Stimulated activated CD4-positive, alpha-beta T cell treated with anti-CD3 and anti-CD28 coated beads, TNF-alpha, amount 100 ng/mL, for 1 hour (primary cell): ENCODE measurements at places on chromosomes 4 and X.

DNA sequence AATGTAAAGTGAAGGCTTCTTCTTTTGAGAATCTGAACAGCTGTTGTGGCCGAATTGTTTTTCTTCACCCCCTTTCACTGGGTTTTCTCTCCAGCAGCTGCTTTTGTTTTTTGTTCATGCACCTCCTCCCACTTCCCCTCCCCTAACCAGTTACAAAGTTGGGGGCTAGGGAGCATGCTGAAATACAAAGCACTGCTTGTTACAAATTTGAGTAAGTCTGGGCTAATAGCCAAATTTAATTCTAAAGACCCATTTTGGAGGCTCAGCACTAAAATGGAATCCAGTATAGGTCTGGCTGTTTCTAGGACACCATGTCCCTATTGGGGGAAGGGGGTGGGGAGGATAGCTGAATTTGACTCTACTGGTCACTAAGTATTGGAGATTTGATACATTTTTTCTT, 89.2 kb upstream of the GPM6B start:
- DNase-seq: no peak

- DNase-seq: no peak
Measured at GRCh38 chrX:57528670-57529255, 63.0 kb upstream of the ZXDB start.

- DNase-seq: no peak
Measured at GRCh38 chr4:92304121-92304520, 355 bp downstream of the GRID2 start.

GRCh38 chr4:114137984-114138383, 158.5 kb upstream of the ARSJ start:
- no peak for DNase-seq

DNA sequence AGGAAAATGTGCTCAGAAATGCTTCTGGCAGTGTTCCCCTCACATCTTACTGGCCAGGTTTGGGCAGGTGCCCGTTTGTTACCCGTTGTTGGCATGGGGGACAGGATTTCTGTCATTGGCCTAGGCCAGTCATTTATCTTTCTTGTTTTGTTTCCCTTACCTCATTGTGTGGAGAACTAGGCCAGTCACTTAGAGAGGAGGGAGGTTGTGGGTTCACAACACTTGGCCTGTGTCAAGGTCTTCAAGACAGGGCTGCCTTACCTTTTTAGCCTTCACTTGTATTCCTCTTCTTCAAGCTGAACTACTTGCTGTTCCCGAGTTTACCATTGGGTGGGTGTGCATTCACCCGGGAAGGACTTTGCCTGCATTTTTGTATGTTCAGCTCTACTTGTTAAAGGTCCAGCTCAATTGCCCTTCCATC, 17.7 kb downstream of the SNX25 start:
- DNase-seq: no peak

- DNase-seq: no peak
Measured at GRCh38 chr4:16264798-16265197, 38.5 kb upstream of the TAPT1 start.

DNA sequence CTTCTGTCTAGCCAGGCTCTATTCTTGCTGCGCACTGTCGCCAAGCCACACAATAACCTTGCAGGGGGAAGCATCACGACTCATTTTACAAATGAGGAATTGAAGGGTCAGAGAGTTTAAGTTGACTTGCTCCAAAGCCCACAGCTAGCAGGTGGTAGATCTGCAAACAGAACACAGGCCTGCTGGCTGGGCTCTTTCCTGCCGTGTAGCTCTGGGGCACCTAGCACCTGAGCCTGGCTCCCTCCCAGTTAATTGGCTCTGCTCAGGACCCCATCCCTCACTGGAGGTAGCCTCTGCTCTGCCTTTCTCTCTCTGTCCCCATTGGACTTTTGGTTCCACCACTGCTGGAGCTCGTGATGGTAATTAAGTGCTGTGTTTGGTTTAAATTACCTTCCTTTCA, 98.5 kb downstream of the NSUN7 start:
- DNase-seq: no peak

DNA sequence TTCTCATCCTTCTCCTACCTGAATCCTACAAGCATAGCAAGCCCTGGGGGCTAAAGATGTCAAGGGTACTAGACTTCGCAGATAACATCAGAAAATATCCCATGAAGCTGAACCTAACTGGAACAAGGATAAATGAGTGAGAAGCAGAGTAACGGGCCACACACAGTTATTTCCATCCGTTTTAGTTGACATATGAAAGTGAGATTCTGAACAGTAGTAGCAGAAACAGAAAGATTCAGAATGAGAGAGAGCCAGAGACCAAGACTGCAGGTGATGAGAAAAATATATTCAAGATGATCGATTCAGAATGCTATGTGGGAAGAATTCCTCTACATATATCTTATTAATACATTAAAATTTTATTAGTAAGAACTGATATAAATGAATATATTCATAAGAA, 165.1 kb downstream of the TSPAN5 start:
- no peak for DNase-seq

DNA sequence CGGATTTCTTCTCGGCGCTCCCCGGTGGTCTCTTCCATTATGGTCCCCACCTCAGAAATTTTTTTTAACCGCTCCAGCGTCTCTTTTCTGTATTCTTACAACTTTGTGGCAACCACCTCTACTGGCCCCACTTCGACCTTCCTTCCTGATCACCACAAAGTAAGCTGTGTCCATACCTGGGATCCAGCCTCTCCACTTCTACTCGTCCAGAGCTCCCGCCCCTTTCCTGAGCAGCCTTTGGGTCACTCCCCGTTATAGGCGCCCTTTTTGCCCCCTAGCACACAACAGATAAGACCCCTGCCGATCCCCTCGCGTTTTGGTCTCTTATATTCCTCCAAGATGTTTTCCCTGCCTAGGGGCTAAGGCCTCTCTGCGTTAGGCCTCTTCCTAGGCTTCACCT, 557 bp downstream of the PIGG start:
- DNase-seq: no peak

GRCh38 chrX:129823522-129823921, 20.2 kb downstream of the ZDHHC9 start:
- DNase-seq: no peak

DNA sequence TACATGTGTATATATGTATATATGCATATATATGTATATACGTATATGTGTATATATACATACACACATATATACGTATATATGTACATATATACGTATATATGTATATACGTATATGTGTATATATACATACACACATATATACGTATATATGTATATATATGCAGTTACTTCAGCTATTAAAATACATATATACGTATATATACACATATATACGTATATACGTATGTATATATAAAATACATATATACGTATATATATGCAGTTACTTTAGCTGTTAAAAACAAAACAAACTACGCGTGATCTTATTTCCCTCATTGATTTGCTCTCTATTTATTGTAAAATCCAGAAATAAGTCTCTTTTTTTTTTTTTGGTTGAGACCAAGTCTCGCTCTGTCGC, 13.9 kb downstream of the TXK start:
- DNase-seq: no peak

- DNase-seq: no peak
Measured at GRCh38 chr4:77145842-77146185, 11.2 kb upstream of the CCNG2 start.

DNA sequence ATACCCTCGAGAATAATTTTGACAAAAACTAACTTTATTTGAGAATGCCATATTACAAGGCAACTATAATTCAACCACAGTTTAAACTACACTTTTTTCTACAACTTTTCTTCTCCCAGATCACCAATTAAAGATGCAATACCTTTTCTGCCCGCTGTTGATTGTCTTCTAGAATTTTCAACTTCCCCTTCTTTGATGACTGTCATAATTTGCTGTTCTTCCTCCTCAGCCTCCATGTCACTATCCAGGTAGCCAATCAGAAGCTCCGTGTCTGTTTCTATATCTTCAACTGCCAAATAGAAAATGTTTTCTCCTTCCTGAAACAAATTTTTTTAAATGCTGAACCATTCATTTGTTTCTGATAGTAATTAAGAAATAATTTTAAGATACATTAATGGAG, 101.5 kb downstream of the PRDM5 start:
- DNase-seq: no peak

DNA sequence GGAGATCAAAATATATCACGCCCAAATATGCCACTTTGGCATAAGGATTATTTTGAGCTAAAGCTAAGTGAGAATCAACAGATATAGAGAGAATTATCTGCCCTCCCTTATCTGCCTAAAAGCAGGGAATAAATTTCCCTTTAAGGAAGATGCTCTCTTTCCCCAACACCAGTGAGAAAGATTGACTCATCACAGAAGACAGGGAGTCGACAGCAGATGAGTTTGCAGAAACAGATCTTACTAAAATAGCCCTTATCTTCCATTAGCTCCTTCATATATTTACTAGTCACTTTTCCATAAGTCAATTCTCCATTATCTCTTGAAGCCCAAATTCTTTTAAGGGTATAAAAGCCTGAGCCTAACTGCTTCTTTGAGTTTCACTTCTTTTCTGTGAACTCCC, 156.6 kb downstream of the CAMK2D start:
- DNase-seq: no peak

DNA sequence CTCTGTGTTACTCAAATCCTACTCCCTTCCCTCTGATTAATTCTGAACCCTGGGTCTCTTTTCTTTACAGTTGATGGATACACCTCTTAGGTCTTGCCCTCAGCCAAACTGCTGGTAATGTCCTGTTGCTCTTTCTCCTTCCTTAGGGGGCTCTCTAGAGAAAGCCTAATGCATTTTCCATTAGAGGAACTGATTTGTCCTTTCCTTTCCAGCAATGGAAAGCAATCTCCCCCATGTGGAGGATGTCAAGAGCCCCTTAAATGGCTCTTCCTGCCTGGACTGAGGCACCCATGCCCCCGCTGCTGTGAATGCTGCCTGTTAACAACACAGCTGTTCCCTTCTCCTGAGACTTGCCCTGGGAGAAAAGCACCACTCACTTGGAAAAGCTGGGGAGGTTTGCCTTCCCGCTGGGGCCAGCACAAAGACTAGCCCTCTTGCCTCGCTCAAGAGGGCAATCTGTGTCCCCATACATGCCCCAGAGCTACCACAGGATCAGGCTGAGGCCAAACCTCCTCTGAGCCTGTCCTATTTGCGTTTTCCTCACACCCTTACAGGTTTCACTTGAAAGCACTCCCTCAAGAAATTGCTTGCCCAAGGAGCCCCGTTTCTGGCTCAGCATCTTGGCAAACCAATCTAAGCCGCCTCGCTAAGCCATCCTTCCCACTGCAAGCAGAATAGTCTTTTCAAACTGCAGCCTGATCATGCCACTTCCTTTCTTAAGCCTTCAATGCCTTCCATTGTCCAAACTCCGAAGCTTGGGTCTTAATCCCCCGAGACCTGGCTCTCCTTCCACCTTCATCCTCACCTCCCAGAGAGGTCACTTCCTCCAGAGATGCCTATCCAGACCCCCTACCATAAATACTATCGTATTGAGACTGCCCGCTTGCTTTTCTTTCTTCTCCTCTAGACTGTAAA, 23.2 kb upstream of the SMIM20 start:
- no peak for DNase-seq

DNA sequence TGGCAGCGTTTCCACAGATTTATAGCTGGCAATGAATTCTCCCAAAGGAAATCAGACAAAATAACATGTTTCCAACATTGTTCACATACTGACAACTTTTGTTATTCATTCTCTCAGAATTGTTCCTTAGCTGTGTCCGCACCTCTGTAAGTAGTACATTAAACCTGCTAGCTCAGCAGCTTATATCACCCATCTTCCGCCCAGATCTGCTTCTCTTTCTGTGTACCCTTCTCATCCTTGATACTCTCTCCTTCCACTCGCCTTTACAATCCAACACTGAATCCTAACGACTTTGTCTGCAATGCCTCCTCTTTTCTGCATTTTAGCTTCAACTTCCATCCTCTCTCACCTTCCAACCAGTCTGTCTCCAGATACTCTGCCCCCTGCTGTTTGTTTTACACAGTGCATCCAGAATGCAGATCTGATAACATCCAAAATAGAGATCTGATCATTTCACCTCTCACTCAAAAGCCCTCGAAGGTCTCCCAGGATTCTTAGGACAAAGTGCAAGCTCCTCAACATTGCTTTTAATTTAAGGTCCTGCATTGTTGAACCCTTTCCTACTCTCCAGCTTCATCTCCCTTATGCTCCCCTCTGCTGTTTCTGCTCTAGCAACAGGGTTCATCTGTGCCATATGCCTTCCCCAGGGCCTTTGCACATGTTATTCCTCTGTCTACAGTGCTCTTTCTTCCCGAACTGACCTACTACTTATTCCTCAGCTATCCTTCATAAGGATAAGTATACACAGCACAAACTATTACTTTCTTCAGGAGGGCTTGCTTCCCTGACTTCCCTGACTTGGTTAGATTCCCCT, 67.3 kb upstream of the VBP1 start:
- no peak for DNase-seq

DNA sequence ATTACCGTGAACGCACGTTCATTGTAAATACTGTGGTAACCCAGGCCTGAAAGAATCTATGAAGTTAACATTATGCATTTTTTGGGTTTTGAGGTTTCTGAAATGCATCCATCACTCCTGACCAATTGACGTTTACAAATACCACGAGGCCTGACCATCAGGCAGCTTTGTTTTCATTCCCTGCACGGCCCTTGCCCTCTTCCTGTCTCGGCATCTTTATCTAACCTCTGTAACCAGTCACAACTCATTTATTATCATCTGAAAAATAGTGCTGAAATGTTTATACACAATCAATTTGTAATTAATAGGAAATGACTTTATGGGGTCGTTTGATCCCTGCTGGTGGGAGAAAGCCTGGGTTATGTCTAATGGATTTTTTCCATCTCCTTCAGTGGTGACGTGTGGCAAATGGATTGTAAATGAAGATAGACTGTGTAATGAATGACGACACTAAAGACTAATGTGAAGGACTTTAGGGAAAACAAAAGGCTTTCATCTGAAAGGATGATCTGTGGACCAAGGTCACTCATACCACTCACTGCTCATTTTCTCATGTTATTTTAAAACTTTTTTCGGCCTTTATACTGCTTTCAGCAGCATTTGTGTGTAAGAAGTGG, 102.7 kb upstream of the SORBS2 start:
- DNase-seq: no peak

DNA sequence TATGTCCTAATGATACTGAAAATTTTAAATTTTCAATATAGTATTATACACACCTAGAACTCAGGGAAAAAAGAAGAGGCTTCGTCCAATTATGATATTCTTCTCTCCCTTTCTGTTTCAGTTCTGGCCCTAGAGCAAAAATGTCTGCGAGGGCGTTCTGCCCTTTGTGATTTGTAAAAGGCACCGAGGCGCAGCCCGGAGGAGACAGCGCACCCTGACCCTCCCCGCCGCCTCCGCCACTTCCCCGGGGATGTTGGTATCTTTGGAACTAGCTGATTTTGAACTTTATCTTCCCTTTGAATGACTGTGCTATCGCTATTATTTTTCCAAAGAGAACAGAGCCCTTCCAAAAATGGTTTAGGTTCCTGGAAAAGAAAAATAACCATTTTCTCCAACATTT, 173.2 kb upstream of the FAM9B start:
- DNase-seq: no peak

- DNase-seq: no peak
Measured at GRCh38 chrX:103624111-103624510, 4.7 kb upstream of the TCEAL1 start.

GRCh38 chr4:53705972-53706371, 114.7 kb upstream of the LNX1 start:
- no peak for DNase-seq
